ENCODE measurements at places on chromosomes 1 and 21.

GRCh38 chr1:245330951-245331350 is 176.2 kb downstream of the KIF26B start:
- no peak for DNase-seq

DNA sequence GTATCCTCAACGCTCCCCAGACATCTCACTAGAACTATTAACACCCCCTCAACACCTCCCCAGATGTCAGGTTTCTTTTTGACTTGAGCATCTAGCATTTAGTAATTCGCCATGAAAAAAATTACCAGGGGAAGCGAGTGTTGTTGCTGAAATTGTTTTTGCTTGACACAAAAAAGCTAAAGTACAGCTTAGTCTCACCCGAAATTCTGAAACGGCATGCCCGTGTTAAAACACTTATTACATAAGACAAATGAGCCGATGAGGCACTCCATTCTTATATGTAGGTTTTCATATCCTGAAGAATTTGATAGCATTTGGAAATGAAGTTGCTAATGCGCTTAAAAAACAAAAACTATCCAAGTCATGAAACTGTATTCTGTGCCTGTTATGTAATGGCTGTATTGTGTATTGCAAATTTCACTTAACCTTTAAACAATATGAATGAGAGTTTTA is 1.3 kb upstream of the NRIP1 start:
- DNase-seq: no peak

GRCh38 chr1:166086113-166086883 is 80.5 kb downstream of the FAM78B start:
- DNase-seq: no peak

- DNase-seq: peak; percentile 33
Observed at GRCh38 chr1:119323216-119323982, 45.2 kb upstream of the HAO2 start.

GRCh38 chr1:56540467-56540866 is 38.9 kb downstream of the PLPP3 start:
- no peak for DNase-seq

DNA sequence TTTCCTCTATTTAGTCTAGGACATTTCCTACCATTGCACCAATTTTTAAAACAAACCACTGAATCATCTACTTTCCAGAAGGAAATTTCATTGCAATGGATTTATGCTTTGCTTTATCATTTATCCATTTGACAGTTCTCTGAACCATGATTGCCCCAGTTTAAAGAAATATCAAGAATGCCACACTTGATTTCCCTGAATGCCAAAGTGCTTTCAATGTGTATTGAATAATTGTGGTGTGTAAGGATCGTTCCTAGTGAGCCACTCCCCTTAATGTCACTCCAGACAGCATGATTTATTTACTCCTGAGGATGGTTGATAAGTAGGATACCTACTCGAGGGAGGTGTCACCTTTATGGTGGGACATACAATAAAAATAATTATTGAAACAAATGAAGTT is 169.6 kb downstream of the RYR2 start:
- DNase-seq: no peak

DNA sequence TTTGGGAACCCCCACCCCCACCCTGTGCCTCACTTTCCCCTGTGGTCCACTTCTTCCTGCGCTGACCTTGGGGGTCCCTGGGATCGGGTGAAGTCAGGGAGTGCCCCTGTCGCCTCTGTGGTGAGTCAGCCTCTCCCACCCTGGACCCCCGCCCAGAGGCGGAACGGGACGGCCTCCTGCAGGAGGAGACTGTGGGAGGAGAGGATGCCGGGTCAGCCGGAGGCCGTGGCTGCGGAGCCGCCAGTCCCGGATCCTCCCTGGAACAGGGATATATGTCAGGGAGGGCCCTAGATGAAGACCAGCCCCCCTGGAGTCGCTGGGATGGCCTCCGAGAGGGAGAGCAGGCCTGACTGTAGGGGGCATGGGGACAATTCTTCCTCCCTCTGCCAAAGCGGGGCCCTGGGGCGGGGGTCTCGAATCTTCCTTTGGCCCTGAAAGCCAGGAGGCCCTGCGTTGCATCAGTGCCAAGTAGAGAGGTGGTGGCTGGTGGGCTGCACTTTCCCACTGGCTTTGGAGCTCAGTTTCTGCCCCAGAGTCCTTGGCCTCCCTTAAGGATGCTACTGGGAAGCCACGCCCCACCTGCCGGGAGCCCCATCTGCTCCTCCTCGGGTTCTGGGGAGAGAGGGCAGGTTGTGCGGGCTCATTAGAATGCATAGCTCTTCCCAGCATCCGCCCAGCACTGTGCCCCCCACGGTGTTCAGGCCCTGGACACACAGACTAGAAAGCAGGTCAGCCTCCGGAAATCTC is 930 bp downstream of the ARHGEF10L start:
- no peak for DNase-seq

DNA sequence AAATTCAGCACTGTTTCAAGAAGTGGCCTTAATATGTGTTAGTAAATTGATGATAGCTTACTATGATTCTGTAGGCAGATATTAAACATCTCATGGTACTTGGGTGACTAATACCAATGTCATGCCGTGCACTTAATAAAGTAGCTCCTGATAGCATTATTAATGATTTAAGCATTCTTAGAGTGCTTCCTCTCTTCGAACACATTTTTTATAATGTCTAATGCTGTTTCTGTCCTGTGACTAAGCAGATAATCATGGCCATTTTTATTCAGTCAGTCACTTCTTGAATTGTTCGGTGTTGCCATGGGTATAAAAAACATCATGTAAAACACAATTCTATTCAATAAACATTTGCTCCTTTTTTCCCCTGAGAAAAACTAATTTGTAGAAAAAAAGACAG is 804.6 kb upstream of the ADGRL4 start:
- DNase-seq: no peak

DNA sequence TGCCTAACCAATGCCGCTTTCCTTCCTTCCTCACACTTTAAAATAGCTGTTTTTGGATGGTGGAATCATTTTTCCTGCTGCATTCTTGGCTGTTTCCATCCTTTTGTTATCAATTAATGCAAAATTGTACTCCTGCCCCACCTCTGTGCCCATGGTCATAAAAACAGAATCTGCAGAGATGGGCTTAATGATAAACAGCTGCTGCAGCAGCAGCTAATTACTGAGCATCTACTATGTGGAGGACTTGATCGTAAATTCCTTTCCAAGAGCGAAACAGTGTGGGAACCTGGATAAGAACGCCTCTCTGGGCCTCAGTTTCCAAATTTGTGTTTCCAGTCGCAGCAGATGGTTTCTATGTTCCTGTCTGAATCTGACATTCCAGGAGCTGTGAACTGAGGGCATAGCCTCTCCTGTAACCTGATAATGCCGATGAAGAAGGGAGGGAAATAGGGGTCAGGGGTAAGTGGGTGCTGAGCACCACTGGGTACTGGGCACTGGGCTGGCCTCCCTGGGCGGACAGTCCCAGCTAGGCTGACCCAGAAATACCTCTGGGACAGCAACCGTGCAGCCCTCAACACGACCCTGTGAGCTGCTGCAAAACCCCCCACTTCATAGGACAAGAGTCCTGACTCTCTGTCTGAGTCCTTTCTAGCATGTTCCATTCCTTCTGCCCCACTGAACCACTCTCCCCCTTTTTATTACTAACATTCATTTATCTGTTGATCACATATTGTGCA is 121.7 kb downstream of the DMRTB1 start:
- no peak for DNase-seq

- DNase-seq: no peak
Observed at GRCh38 chr1:24043345-24044032, 63.4 kb upstream of the SRSF10 start.

- DNase-seq: no peak
Observed at GRCh38 chr1:203682473-203683383, 56.1 kb downstream of the ATP2B4 start.

DNA sequence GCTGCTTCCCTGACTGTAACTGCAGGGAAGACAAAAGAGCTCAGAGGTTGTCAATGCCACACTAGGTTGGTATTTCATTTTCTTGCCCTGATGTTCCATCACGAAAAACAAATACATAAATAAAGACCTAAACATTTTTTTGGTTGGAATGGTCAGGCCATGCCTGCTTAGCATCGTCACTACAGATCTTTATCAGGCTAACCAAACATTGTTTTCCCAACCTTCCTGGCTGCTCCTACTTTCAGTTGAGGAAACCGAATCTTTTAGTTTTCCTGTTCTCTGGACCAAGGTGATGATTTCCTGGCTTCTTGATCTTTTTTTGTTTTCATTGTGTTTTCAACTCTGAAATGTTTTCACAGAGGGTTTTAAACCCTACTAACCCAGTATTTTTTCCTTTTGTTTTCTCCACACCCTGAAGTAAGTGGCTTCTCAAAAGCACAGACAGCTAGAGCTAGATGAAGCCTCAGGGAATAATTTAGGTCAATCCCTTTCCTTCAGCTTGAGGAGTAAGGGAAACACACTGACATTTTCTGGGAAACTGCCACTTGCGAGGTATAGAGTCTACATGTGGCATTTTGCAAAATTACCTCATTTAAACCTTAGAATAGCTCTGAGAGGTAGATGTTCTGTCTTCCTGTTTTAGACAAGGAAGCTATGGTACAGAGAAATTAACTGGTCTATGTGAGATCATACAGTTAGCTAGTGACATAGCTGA is 67.2 kb upstream of the CNN3 start:
- DNase-seq: no peak

DNA sequence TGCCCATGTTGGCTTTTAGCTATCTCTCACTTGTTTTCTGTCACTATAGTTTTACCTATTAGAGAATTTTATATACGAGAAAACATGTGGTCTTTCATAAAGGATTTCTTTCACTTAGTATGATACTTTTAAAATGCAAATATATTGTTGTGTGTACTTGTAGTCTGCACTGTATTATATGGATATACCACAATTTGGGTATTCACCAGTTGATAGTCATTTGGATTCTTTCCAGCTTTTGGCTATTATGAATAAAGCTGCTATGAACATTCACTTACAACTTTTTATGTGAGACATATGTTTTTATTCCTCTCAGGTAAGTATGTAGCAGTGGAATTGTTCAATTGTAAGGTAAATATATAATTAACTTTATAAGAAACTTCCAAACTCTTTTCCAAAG is 441.5 kb downstream of the GPATCH2 start:
- no peak for DNase-seq

DNA sequence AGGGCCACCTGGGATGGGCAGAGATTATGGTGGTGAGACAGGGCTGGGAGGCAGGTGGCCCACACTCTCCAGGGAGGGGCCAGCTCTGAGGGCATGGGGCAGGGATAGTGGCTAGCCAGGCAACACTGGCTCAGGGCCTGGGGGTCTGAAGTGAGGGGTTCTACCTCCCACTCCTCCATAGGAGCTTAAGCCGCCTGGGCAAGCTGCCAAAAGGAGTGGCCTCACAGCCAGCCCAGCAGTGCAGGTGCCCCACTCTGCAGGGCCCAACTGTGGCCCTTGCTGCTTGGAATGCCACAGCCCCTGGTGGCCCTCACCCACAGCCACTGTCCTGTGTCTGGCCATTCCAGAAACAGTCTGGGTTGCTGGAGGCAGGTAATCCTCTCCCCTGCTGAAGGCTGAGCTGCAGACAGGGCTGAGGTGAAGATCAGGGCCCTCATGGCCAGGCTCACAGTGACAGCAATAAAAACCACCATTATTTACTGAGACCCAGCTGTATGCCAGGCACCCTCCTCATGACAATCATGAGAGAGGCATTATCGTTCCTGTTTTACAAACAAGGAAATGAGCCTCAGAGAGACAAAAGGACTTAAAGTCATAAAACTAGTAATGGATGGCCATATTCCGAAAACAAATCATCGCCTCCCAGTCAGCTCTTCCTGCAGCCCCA is 31.0 kb downstream of the KIF21B start:
- DNase-seq: no peak

DNA sequence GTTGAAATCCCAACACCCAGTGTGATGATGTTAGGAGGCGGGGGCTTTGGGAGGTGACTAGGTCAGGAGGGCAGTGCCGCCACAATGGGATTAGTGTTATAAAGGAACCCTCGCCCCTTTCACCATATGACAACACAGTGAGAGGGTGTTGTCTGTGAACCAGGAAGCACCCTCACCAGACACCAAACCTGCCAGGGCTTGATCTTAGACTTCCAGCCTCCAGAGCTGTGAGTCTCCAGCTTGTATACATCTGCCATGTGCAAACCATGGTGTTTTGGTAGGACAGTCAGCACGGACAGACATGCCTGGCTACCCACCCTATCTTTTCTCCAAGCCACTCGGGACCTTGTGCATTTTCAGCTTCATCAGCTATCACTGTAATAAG is 4.0 kb downstream of the TRIM11 start:
- DNase-seq: no peak

- no peak for DNase-seq
Observed at GRCh38 chr21:36698385-36698980, 432 bp upstream of the SIM2 start.

- no peak for DNase-seq
Observed at GRCh38 chr1:156594190-156594589, 2.6 kb downstream of the NAXE start.

DNA sequence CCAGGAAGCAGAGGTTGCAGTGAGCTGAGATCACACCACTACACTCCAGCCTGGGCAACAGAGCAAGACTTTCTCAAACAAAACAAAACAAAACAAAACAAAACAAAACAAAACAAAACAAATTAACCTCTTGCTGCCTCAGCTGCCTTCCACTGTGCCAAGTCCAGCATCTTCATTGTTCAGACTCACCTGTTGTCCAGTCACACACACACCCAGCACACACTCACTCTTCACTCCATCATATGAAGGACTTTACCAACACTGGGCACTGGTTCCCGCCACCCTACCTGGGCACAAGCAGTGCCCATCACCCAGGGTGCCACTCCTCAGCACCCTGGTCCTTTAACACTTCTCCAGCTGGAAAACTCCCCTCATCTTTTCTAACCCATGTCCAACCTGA is 14.6 kb downstream of the PYCR2 start:
- no peak for DNase-seq

DNA sequence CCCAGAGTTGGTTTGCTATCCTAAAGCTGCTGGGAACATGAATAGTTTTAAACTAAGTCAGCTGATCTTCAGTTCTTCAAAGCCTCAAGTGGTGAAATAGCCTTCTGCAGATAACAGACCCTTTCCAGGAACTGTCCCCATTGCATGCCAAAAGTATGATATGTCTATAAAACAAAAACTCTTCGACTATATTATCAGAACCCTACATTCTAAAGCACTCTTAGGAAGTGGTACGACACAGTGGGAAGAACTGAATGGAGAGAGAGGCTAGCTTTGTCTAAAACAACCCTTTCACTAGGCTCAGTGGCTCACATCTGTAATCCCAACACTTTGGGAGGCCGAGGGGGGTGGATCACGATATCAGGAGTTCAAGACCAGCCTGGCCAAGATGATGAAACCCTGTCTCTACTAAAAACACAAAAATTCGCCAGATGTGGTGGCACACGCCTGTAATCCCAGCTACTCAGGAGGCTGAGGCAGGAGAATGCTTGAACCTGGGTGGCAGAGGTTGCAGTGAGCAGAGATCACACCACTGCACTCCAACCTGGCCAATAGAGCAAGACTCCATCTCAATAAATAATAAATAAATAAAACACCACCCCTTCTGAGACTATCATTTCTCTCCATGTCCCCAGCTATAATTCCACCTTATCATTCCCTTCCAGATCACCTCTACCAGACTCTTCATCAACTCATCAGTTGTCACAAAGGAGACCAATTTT is 2.2 kb upstream of the FRRS1 start:
- DNase-seq: no peak

Data from GM06990 (cell line).